AG04450 (cell line): ENCODE measurements at places on chromosomes 6 and 20.

DNA sequence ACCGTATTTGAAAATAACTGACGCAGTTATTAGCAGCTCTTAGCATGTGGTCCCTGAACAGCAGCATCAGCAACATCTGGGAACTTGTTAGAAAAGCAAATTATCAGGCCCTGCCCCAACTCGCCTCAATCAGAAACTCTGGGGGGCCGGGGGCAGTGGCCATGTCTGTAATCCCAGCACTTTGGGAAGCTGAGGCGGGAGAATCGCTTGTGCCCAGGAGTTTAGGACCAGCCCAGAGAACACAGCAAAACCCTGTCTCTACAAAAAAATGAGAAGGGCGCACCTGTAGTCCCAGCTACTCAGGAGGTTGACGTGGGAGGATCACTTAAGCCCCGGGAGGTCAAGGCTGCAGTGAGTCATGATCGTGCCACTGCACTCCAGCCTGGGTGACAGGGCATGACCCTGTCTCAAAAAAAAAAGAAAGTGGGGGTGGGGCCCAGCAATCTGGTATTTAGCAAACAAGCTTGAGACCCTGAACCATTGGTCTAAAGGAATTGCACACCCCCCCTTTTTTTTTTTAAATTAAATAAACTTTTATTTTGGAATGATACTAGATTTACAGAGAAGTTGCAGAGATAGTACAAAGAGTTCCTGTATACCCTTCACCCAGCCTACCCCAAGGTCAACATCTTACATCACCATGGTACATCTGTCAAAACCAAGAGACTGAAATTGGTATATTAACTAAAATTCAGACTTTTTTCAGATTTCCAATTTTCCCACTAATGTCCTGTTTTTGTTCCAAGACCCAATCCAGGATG, 6.7 kb downstream of the SRXN1 start:
- DNase-seq: no peak

- no peak for DNase-seq
Observed at GRCh38 chr6:168732676-168733075, 291.7 kb downstream of the SMOC2 start.

DNA sequence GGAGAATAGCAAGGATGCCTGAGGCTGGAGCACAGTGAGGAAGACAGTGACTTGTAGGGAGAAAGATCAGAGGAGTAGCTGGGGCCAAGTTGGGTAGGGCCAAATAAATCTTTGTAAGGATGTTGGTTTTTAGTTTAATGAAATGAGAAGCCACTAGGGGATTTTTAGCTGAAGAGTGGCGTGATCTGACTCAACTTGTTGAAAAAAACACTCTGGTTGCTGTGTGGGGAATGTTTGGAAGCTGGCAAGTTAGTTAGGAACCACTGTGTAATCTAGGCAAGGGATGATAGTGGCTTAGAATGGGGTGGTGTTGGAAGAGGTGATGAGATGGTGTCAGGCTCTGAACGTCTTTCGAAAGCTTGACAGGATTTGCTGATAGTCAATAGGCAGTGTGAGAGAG, 176.1 kb upstream of the HDDC2 start:
- no peak for DNase-seq

GRCh38 chr6:33828764-33829731, 25.2 kb upstream of the MLN start:
- DNase-seq: no peak

DNA sequence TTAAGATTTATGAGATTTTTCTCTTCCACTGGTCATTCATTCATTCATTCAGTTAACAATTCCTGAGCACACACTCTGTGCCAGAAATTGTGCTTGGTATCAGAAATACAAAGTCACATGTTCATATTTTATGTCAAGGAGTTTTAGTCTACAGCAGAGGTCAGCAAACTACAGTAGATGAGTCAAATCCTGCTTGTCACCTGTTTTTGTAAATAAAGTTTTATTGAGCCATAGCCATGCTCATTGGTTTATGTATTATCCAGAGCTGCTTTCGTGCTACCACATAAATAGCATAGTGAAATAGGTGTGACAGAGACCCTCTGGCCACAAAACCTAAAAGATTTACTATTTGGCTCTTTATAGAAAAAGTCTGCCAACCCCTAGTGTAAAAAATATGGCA, 46.8 kb downstream of the THEMIS start:
- DNase-seq: no peak

DNA sequence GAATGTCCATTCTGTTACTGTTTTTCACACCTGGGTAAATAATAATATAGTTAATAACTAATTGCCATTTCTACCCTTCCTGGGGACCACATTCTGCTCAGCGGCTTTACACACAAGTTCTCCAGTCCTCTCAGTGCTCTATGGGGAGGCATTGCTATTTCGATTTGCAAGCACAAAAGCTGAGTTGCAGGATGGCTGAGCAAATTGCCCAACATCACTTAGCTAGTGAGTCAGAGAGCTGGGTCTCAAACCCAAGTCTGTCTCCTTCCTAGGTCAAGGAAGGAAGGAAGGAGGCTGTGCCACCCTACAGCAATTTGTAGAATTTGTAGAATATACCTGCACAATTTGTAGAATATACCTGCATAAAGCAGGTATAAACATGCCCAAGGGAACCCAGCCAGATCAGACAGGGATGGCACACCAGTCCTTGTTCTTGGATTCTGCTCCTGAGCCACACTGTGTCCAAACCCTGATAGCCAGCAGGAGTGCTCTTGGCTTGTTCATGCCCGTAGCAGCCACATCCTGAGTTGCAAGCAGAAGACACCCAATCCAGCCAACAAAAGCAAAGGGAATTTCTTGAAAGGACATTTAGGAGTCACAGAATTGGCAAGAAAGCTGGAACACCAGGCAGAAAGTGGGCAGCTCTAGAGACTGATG, 56.9 kb downstream of the LY86 start:
- no peak for DNase-seq

DNA sequence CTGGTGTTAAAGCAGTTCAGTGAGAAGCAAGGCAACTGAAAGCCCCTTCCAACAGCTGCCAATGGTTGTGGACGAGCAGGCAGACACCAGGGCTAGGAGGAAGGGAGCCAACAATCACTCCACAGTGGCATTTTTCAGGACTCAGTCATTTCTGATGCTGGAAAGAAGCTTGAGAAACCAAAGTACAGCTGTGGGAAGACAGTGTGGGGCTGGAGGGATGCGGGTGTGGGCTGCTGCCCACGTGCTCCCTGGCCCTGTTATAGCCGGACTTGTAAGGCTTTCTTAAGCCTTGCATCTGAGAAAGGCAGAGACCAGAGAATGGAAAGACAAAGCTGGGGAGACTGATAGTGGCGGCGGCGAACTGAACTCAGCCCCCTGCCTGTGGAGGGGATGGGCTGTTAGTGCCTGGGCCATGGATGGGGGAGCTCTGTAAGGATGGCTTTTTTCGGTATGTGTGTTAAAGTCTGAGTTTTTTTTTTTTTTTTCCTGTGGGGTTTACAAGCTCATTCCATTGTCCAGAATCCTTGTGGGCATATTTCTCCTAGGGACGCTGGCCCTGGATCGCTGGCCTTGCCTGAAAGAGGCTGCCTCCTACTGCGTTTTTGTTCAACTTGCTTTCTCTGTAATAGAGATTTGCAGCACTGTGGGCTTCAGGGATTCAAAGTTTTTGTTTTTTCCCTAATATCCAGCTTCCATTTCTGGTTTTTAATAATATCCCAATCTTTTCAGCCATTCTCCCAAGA, 91.7 kb downstream of the GJA10 start:
- DNase-seq: peak; percentile 90

DNA sequence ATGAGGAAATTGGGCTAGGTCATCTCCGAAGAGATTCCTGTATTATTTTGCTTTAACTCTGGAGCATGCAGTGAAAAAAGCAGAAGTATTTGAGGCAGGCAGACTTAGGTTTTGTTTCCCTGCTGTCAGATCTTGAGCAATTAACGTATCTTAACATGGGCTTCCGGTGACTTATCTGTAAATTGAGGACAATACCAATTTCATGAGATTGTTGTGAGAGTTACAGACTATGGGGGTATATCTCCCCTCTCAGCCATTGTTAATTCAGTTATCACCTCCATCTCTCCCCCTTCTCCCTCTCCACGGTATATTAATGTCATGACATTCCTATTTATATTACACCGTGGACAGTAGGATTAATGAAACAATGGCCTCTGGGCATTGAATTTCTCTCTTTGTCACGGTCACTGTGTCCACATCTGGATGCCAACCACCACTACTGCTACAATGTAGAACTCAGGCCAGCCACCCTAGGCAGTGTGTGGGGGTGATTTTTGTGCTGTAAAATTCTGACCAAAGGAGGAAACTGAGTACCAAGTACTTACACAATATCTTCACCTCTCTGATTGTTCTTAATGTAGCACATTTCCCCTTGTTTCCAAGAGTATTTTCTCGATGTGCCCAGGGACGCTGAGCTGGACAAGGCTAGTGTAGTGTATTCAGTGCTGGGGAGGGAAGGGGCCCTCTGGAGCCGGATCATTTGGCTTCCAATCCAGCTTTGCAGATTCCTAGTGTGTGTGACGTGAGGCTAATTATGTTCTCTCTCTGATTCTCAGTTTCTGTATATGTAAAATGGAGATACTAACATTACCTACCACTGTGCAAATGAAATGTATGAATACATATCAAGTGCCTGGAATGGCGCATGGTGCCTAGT, 77.2 kb downstream of the GCNT2 start:
- DNase-seq: no peak

GRCh38 chr6:131688286-131688685, 12.9 kb downstream of the OR2A4 start:
- no peak for DNase-seq

GRCh38 chr6:36241728-36242127, 28.1 kb upstream of the PNPLA1 start:
- no peak for DNase-seq

GRCh38 chr6:129029778-129030177, 146.8 kb downstream of the LAMA2 start:
- no peak for DNase-seq

GRCh38 chr6:138036111-138036510, 71.1 kb downstream of the PERP start:
- no peak for DNase-seq

GRCh38 chr6:35622283-35622682, 66.4 kb downstream of the FKBP5 start:
- no peak for DNase-seq

DNA sequence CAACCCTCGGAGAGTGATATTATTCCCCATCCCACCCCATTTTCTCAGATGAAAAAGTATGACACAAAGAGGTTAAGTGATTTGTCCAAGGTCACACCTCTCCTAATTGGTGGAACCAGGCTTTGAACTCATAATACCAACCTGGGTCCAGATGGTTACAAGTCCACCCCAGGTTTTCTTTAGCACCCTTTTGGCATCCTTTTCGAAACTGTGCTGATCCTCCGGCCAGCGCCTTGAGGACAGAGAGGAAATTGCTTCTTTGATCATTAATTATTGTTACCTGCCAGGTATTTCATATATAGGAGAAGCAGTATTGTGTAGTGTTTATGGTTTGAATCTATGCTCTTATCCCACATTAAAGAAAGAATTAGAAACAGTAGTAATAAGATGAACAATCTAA, 29.3 kb upstream of the PDYN start:
- DNase-seq: no peak

DNA sequence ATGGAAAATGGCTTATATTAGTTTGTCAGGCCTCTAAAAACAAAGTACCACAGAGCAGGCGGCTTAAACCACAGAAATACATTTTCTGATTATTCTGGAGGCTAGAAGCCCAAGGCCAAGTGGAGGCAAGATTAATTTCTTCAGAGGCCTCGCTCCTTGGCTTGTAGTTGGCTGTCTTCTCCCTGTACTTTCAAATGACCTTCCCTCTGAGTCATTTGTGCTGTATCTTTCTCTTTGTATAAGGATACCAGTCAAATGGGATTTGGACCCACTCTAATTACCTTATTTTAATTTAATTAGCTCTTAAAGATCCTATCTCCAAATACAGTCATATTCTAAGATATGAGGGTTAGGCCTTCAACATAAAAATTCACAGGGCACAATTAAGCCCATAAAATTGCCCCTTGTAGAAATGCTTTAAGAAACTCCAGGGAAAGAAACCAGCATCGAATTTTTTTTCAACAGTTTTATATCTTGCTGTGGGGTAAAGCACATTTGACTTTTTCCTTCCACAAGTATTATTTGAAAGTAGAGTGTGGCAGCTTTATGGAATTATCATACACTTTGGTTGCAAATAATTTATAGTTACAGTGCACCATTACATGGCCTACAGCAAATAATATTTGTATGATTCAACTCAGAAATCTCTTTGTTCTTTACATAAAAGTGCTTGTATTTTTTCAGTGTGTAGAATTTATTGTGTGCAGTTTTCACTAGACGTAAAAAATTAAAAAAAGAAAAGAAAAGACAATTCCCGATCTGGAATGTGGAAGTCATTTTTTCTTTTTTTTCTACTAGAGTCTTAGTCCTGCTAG, 706.1 kb downstream of the KIF16B start:
- DNase-seq: no peak

DNA sequence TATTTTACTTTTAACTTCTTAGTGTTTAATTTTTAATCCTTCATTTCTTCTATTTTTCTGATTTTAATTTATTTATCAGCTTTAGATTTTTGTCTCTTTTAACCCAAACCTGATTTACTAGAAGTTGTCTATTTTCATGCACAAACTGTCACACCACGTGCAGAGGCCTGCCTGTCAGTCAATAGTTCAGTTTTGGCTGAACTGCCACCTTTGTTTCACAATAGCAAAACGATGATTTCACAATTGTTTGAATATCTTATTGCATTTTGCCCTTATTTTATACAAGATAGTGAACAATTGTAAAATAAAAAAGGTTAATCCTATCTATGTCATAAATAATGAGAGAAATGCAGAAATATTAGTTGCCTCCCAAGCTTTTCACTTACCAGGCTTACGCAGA, 24.0 kb upstream of the PPP1R3G start:
- no peak for DNase-seq

DNA sequence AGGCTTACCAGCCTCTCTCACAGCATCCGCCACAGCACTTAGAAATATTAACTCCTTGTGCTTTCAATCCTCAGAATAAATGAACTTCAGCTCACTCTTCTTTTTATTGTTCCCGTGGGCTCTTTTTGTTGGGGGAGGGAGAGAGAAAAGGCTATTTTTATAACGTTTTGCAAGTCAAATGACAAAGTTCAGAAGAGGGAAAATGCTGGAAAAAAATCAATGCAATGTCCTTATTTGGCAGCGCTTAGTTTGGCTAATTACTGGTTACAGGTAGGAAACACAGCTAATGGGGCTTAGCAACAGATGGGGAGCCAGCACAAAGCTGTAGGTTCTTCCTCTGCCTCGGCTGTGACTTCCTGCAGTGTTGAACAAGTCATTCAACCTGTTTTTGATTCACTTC, 1067.0 kb upstream of the MAP3K7 start:
- DNase-seq: no peak

DNA sequence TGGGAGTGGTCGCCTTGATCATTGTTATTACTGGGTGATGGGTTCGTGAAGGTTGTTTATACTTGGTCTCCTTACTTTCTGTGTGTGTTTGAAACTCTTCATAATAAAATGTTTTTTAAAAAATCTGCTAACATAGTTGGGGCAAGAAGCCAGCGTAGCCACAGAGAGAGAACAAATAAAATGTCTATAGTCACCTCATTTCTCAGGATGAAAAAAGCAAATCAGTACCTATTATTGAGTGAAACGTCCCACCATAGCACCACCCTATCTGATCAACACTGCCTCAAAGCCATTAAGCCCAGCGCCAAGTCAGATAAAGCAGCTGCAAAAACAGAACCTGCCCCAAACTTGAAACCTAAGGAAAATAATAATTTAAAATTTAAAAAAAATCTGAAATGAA, 89.7 kb upstream of the TAB2 start:
- no peak for DNase-seq
